ENCODE measurements at places on chromosomes 12 and 14.

DNA sequence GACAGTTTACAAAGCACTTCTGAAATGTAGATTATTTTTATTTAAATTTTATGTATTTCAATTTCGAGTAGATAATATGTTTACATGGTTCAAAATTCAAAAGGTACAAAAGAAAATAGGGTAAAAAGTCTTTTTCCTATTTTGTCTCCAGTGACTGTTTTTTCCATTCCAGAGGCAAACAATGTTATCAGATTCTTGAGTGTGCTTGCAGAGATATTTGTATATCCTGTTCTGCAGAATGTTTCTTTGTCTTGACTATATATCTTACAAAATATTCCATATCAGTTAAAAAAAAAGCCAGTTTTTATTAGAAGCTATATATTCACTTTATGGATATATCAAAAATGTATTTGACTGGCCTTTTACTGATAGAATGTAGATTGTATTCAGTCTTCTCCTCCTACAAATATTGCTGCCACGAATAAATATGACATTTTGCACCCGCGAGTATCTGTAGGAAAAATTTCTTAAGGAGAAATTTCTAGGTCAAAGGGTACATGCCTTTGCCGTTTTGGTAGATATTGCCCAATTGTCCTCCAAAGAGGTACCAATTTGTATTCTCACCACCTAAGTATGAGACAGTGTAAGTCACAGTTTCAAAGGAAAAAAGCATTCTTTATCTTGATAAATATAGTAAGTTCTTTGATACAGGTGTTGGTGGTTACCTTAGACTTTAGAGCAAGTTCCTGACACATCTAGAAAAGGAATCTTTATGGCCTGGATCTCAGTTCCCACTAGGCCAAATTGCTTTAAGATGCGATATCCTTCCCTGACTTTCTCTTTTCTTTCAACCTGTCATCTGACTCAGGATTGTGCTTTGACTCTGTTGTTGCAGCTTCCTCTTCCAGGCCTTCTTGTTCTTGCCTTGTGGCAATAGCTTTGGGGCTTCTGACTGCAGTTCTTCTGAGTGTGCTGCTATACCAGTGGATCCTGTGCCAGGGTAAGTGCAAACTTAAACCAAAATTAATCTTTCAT, 2.3 kb downstream of the KLRG1 start:
- DNase-seq = no peak

DNA sequence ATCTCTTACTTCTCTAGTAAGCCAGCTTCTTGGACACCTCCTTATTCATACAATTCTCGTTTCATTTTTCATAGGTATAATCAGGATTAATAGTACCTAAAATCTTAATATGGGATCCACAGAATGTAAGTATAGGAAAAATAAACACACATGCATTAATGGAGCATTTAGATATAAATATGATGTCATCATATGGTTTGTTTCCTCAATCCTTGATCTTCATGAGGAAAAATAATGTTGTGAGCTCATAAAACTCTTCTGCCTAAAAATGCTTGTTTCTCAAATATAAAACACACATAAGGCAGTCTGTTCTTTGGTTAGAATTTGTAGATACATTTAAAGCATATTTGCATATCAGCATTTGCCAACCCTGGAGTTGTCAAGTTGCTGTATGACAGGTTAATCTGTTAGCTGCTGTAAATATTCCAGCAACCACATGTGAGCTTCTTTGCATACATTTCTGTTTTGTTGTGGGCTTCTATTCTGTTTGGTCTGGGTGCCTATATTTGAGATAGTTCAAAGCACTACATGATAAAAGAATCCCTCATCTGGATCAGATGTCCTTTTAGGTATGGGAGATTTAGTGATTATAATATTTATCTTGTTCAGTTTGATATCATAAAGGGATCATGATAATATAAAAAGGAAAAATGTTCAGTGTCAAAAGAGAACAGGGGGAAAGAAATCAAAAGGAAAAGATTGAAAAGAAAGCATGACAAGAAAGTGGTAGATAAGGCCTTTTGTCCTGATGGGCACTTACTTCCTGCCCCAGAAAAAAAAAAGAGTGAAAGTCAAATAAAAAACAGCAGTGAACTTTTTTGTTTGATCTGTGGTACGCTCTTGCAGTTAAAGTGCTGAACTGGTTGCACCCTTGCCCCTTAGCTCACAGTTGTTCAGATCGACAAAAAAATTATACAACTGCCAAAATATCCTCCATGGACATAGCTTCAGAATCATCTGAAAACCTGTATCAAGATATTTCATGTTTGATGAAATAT, 68.6 kb downstream of the ACSS3 start:
- no peak for DNase-seq

DNA sequence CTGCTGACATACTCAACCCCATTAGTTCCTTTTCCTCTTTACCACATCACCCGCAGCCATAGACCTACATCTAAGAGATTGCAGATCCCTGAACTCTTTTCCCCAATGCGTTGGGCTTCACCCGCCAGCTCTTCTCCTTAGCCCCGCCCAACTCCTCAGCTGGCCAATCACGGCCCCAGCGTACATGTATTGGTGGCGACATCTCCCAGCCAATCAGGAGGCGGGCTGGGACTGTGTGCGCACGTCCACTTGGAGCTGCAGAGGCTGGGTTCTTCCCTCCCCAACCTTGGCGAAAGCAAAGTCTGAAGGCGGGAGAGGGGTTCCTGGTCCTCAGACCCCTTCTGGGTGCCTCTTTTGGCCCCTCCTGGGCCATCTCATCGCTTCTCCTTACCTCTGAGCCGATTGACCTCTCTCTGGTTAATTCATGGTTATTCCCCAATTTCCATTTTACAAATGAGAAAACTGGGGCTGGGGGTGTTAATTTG, 11.0 kb downstream of the PDE1B start:
- peak; percentile 70 for DNase-seq

- DNase-seq = peak; percentile 63
Measured at GRCh38 chr12:92363295-92364146, 217.9 kb upstream of the BTG1 start.

DNA sequence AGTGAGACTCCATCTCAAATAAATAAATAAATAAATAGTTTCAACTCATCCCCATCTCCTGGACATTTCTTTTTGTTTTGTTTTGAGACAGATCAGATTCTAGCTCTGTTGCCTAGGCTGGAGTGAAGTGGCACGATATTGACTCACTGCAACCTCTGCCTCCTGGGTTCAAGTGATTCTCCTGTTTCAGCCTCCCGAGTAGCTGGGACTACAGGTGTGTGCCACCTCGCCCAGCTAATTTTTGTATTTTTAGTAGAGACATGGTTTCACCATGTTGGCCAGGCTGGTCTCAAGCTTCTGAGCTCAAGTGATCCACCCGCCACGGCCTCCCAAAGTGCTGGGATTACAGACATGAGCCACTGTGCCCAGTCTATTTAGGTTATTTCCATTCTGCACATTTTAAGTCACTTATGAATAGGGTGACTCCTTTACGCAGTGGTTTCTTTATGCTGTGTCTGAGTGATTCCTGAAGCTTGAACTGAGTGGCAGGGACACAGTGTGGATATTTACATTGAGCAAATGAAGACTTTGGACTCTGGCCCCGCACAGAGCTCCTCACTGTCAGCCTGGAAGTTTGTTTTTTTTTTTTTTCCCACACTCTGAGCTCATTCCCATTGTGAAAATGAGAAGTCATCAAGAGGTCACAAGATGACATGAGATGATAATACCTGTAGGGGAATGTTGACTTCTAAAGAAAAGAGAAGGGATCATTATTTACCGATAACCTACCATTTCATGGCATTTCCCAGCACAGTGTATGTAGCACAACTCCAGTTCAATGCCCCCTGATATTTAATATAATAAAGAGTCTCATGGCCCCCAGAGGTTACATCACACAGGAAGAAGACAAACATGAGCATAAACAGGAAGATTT, 72.6 kb downstream of the TBX3 start:
- no peak for DNase-seq
